ENCODE measurements at places on chromosomes 5 and 9.

- no peaks in the 10 kb centered on the region for H3K36me3 ChIP-seq
- no peaks in the 10 kb centered on the region for H3K27me3 ChIP-seq
- no peaks in the 10 kb centered on the region for H3K4me1 ChIP-seq
- DNase-seq, result no peak
Measured at GRCh38 chr5:111813537-111813936, 56.5 kb upstream of the NREP start.

GRCh38 chr5:172853355-172853975 is 19.4 kb downstream of the ERGIC1 start:
- H3K36me3 ChIP-seq, result peaks cover 41% of the 10 kb centered on the region
- H3K4me3 ChIP-seq, result no peak overlapping the region
- DNase-seq, result no peak
- H3K4me1 ChIP-seq, result peaks cover 100% of the 10 kb centered on the region

- H3K27ac ChIP-seq, result no peak overlapping the region
- DNase-seq, result no peak
- peaks cover 3% of the 10 kb centered on the region for H3K4me1 ChIP-seq
- no peaks in the 10 kb centered on the region for H3K36me3 ChIP-seq
- no peaks in the 10 kb centered on the region for H3K27me3 ChIP-seq
Measured at GRCh38 chr5:15695215-15695731, 195.3 kb downstream of the FBXL7 start.

GRCh38 chr9:107883496-107884124 is 394.0 kb upstream of the KLF4 start:
- DNase-seq, result no peak
- H3K4me3 ChIP-seq, result no peak overlapping the region
- no peaks in the 10 kb centered on the region for H3K36me3 ChIP-seq
- H3K4me1 ChIP-seq, result peaks cover 18% of the 10 kb centered on the region

DNA sequence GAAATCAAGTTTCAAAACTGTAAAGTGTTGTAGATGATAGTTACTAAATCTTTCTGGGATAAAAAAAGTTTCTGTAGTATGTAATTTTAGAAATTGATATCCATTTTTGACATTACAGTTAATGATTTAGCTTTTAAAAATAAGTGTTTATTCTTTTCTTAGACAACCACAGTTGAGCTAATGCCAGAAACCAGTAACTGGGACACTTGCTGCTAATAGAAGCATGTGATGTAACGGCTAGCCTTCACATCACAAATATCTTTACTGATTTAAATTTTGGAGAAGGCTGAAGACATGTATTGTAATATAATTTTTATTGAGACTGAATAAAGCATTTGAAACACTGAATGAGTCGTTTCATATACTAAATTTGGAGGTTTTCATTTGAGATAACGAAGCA is 18.8 kb downstream of the CSNK1G3 start:
- no peak overlapping the region for H3K4me3 ChIP-seq
- no peak overlapping the region for H3K27ac ChIP-seq
- H3K36me3 ChIP-seq, result no peaks in the 10 kb centered on the region
- peaks cover 20% of the 10 kb centered on the region for H3K4me1 ChIP-seq
- no peaks in the 10 kb centered on the region for H3K27me3 ChIP-seq

DNA sequence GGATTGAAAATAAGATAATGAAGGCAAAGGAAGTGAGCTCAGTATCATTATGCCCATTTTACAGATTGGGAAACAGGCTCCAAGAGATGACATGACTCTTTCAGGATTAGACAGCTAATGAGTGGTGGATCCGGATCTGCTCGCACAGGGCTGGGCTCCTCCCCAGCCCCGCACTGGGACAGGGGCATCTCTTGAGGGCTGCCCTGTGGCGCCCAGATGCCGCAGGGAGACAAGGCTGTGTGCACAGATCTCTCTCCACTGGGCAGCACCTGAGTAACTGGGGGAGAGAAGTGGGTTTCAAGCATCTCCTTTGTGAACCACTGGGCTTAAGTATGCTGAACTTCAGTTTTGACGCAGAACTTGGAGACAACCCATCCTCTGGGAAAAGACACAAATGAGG is 43.9 kb downstream of the ADAMTS2 start:
- no peak overlapping the region for H3K4me3 ChIP-seq
- H3K4me1 ChIP-seq, result no peaks in the 10 kb centered on the region

DNA sequence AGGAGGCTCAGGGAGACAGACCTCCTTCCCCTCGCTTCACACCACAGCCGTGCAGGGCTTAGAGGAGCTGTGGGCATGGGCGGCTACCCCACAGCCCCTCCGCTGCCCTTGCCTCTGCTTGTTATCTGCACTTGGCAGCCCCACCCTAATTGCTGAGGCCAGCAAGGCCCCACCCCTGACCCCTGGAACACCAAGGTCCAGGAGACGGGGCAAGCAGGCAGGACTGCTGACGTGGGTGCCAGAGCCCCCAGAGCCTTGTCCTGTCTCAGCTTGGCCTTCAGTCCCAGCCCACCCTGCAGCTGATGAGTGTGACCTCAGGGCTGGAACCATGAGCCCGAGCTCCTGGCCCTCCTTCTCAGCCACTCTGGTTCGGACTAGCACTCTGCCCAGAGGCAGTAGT is 29.1 kb upstream of the NEURL1B start:
- no peaks in the 10 kb centered on the region for H3K27me3 ChIP-seq
- no peaks in the 10 kb centered on the region for H3K4me1 ChIP-seq
- H3K36me3 ChIP-seq, result no peaks in the 10 kb centered on the region
- H3K4me3 ChIP-seq, result no peak overlapping the region

GRCh38 chr5:179731791-179732411 is 721 bp upstream of the MAML1 start:
- peaks cover 23% of the 10 kb centered on the region for H3K36me3 ChIP-seq
- peaks cover 86% of the 10 kb centered on the region for H3K4me1 ChIP-seq
- peak; percentile 86 for DNase-seq
- peak overlapping the region; percentile 99 for H3K27ac ChIP-seq
- H3K4me3 ChIP-seq, result peak overlapping the region; percentile 97
- H3K27me3 ChIP-seq, result no peaks in the 10 kb centered on the region

DNA sequence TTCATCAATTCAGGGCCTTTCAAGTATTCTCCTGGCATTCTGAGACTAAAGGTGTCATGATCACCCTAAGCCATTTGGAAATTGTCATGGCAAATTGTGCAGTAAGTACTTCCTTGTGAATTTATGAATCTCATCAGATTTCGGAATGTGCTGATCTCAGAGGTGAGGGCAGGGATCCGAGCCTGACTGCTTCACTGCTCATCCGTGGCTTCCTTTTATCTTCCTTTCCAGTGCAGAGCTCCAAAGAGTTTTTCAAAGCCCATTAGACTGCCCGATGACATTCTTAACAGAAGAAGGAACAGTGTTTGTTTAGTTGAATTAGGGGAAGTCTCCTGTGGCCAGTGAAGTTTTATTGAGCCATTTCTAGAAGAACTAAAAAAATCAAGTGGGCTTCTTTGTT is 182.8 kb upstream of the GDNF start:
- H3K4me1 ChIP-seq, result no peaks in the 10 kb centered on the region
- H3K27ac ChIP-seq, result no peak overlapping the region
- no peaks in the 10 kb centered on the region for H3K36me3 ChIP-seq
- DNase-seq, result no peak

GRCh38 chr5:15585841-15586591 is 86.0 kb downstream of the FBXL7 start:
- no peaks in the 10 kb centered on the region for H3K4me1 ChIP-seq
- H3K27ac ChIP-seq, result no peak overlapping the region
- no peak overlapping the region for H3K4me3 ChIP-seq
- H3K27me3 ChIP-seq, result no peaks in the 10 kb centered on the region
- no peaks in the 10 kb centered on the region for H3K36me3 ChIP-seq

GRCh38 chr5:7776442-7776841 is 74.5 kb downstream of the CFAP90 start:
- no peaks in the 10 kb centered on the region for H3K36me3 ChIP-seq
- H3K27ac ChIP-seq, result no peak overlapping the region
- H3K4me3 ChIP-seq, result no peak overlapping the region
- no peak for DNase-seq

DNA sequence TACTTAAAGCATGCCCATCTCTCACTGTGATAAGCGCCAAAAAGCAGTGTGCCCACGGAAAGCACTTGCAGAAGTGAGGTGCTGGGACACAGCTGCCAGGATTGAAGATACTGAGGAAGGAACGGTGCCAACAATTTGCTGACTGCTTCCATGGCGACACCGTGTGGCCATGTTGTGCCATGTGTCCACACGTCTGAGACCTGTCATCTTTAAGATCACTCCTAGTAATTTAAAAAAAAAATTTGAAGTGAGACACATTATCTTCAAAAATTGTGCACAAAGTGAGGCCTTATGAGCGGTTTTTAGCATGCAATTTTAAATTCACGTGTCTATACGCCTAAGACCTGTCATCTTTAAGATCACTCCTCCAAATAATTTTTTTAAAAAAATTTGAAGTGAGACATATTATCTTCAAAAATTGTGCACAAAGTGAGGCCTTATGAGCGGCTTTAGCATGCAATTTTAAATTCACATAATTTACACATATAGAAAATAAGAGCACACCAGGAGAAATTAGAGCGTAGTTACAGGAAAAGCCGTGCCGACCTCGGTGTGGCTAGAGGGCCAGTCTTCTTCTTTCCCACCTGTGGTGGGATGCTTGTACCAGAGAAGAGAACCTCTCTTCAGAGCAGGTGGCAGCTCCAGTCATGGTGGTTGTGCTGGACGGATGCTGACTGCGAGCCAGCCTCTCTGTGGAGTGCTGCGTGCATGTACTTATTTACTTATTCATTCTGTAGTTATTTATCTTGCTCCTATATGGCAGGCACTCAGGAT is 21.4 kb upstream of the FLT4 start:
- H3K27ac ChIP-seq, result no peak overlapping the region
- no peak overlapping the region for H3K4me3 ChIP-seq
- H3K27me3 ChIP-seq, result peaks cover 11% of the 10 kb centered on the region
- H3K4me1 ChIP-seq, result no peaks in the 10 kb centered on the region
- no peaks in the 10 kb centered on the region for H3K36me3 ChIP-seq

DNA sequence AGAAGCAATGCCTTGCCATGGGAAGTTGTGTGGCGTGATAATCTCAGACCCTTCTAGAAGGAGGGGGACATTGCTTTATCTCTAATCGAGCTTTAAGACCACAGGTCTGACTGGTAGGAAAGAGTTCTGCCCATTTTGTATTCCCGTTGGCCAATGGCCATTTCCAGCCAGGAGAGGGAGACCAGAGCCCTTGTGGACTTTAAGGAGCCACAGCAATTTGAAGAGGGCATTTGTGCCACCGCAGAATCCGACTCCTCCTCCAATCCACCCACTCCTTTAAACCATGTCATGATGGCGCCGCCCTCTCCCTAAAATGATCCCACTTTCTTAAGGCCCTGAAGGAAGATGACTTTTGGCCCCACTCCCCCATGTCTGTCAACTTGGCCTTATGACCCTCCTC is 560.5 kb upstream of the ADAMTS16 start:
- no peak for DNase-seq
- H3K36me3 ChIP-seq, result no peaks in the 10 kb centered on the region
- no peak overlapping the region for H3K27ac ChIP-seq
- no peak overlapping the region for H3K4me3 ChIP-seq
- no peaks in the 10 kb centered on the region for H3K27me3 ChIP-seq
- no peaks in the 10 kb centered on the region for H3K4me1 ChIP-seq

GRCh38 chr9:124079176-124079925 is 67.8 kb downstream of the LHX2 start:
- H3K4me3 ChIP-seq, result no peak overlapping the region
- no peak overlapping the region for H3K27ac ChIP-seq
- no peak for DNase-seq
- H3K4me1 ChIP-seq, result no peaks in the 10 kb centered on the region
- H3K27me3 ChIP-seq, result peaks cover 11% of the 10 kb centered on the region

DNA sequence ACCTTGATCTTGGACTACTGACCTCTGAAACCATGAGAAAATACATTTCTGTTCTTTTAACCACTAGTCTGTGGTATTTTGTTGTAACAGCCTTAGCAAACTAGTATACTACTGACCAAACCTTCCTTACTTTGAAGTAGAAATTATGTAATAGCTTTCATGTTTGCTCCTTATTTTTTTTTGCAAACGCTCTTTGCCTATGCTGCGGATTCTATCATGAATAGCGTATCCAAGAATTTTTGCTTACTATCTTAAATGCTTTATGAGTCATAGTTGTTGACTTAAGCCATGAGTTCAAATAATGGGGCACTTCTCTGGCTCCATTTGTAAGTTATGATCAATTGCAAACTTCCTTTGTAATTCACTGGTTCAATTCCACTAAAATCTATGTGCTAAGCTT is 154.8 kb upstream of the CYLC2 start:
- no peak overlapping the region for H3K27ac ChIP-seq
- H3K27me3 ChIP-seq, result no peaks in the 10 kb centered on the region
- H3K36me3 ChIP-seq, result no peaks in the 10 kb centered on the region

- no peak for DNase-seq
- H3K4me1 ChIP-seq, result peaks cover 13% of the 10 kb centered on the region
- no peaks in the 10 kb centered on the region for H3K36me3 ChIP-seq
- peaks cover 29% of the 10 kb centered on the region for H3K27me3 ChIP-seq
- no peak overlapping the region for H3K27ac ChIP-seq
Measured at GRCh38 chr5:176610435-176610773, 448 bp upstream of the GPRIN1 start.

- peak within 1 kb of the TSS; percentile 76 for H3K27ac ChIP-seq
- H3K27me3 ChIP-seq, result no peaks in the 10 kb centered on the region
- DNase-seq, result peak; percentile 83
- peaks cover 13% of the 10 kb centered on the region for H3K4me1 ChIP-seq
Measured at GRCh38 chr5:73625944-73626811, at the start of gene ARHGEF28. TSS of gene ARHGEF28 (plus strand) at chr5:73626196. CDS start at chr5:73684852, 58,656 bp downstream.

GRCh38 chr9:1320607-1321195 is 270.5 kb downstream of the DMRT2 start:
- no peaks in the 10 kb centered on the region for H3K36me3 ChIP-seq
- no peak for DNase-seq
- H3K27ac ChIP-seq, result no peak overlapping the region

DNA sequence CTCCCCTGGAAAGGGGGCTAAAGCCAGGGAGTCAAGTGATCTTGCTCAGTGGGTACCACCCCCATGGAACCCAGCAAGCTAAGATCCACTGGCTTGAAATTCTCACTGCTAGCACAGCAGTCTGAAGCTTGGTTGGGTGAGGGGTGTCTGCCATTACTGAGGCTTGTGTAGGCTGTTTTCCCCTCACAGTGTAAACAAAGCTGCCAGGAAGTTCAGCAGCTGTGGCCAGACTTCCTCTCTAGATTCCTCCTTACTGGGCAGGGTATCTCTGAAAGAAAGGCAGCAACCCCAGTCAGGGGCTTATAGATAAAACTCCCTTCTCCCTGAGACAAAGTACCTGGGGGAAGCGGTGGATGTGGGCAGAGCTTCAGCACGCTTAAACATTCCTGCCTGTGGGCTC is 17.1 kb upstream of the EPB41L4A start:
- H3K4me1 ChIP-seq, result no peaks in the 10 kb centered on the region
- no peak overlapping the region for H3K27ac ChIP-seq
- H3K4me3 ChIP-seq, result no peak overlapping the region
- no peak for DNase-seq
- H3K36me3 ChIP-seq, result no peaks in the 10 kb centered on the region
- H3K27me3 ChIP-seq, result no peaks in the 10 kb centered on the region

GRCh38 chr9:81826517-81826906 is 101.7 kb upstream of the SPATA31D4 start:
- H3K27ac ChIP-seq, result no peak overlapping the region
- H3K36me3 ChIP-seq, result no peaks in the 10 kb centered on the region
- peaks cover 7% of the 10 kb centered on the region for H3K4me1 ChIP-seq
- H3K4me3 ChIP-seq, result no peak overlapping the region
- no peaks in the 10 kb centered on the region for H3K27me3 ChIP-seq
- DNase-seq, result no peak

GRCh38 chr9:89372230-89372816 is 54.0 kb downstream of the SECISBP2 start:
- H3K27ac ChIP-seq, result no peak overlapping the region
- H3K36me3 ChIP-seq, result peaks cover 12% of the 10 kb centered on the region
- peak; percentile 80 for DNase-seq
- H3K27me3 ChIP-seq, result no peaks in the 10 kb centered on the region
- H3K4me1 ChIP-seq, result peaks cover 16% of the 10 kb centered on the region
- H3K4me3 ChIP-seq, result no peak overlapping the region

- no peaks in the 10 kb centered on the region for H3K36me3 ChIP-seq
- peak overlapping the region; percentile 93 for H3K27ac ChIP-seq
- no peaks in the 10 kb centered on the region for H3K27me3 ChIP-seq
- no peak overlapping the region for H3K4me3 ChIP-seq
- DNase-seq, result no peak
- H3K4me1 ChIP-seq, result peaks cover 96% of the 10 kb centered on the region
Measured at GRCh38 chr9:89522959-89523285, 25.0 kb upstream of the SEMA4D start.

Measured in spleen (tissue), 13 donors.